Activated naive CD8-positive, alpha-beta T cell treated with anti-CD3 and anti-CD28 coated beads, Interleukin-2, amount 50 U/mL, for 16 hours (primary cell): ENCODE measurements at places on chromosomes 12 and 14.

- DNase-seq = no peak
Measured at GRCh38 chr14:98754343-98755020, 517.5 kb downstream of the BCL11B start.

DNA sequence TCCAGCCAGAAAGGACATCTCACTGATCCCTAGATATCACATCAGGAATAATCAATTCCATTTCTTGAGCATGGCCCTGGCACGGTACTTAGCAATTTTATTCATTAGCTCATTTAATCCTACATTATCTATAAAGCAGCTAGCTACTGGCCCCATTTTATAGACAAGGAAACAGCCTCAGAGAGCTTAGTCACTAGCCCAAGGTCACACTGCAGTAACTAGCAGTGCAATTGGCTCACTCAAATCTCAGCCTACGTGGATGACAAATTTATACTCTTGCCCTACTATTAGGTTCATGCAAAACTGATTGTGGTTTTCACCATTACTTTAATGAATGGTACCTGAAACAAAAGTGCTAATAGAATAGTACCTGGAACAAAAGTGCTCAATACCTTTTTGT lies 41.7 kb downstream of the NUAK1 start:
- DNase-seq = no peak

- no peak for DNase-seq
Measured at GRCh38 chr14:90576981-90577660, 180.3 kb downstream of the CALM1 start.

- DNase-seq = no peak
Measured at GRCh38 chr12:32201096-32201495, 94.4 kb downstream of the BICD1 start.

DNA sequence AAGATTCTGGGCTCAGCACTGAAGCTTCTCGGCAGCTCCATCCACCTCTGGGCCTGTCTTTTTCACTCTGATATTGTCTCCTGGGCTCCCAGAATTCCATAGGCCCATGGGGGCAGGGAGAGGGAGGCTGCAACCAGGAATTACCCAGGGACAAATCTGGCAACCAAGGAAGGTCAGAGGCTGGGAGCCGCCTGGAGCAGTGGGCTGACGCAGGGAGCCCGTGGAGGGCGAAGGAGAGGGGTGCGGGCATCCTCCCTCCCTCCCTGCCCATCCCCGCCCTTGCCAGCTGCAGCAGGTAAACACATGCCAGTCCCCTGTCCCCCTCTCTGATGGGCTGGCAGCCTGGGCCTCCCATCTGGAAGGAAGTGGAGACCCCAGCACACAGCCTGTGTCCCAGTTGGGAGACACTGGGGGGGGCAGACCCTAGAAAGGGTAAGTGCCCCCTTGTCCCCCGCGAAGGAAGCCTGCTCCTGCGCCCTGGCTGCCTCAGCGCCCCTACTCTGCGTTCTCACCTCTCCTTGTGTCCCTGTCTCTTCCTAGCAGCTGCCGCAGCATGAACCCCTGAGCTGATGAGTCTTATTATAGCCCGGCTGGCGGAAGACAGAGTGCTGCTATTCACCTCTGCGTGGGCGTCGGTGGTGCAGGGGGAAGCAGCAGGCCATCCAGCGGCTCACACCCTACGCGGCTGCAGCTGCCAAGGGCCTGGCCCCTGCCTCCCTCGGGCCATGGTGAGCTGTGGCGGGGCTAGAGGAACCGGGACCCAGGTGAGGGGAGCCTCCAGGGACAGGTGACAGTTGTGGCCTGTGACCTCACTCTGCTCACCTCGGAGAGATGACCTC lies 6.7 kb downstream of the LRTM2 start:
- DNase-seq = no peak

DNA sequence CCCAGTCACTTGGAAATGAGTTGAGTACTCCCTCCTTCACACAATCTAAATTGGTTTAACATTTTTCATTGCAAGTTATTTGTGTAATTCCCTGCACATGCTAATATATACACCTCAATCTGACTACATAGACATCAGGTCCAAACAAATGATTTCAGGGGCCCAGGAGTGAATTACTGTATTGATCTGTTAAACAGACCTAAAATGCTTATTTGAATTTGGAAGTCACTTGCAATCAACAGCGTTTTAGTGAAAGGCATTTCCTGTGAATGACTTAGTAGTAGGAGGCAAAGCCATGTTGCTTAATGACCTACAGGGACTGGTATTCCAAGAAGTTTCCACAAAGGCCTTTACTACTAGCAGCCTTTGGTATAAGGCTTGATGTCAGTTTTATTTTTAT lies 22.6 kb upstream of the SLC15A5 start:
- no peak for DNase-seq

GRCh38 chr12:9391815-9392214 lies 183.6 kb upstream of the PZP start:
- no peak for DNase-seq

- no peak for DNase-seq
Measured at GRCh38 chr12:45914090-45914489, 76.3 kb downstream of the SCAF11 start.

GRCh38 chr12:90129366-90130030 lies 420.9 kb upstream of the ATP2B1 start:
- DNase-seq = no peak

GRCh38 chr12:46752396-46752795 lies 73.4 kb downstream of the SLC38A4 start:
- DNase-seq = no peak
